ENCODE measurements at places on chromosomes 4 and X. TPM values are rescaled to one million over a fixed set of nuclear protein-coding genes. Genes with fewer than 3 reads are reported as not detected.

The UPF3B gene
- total RNA-seq: 6.0 TPM

The PPARGC1A gene
- 80.8 TPM for total RNA-seq

The SPANXA1 gene
- not detected for total RNA-seq

The DIAPH2 gene
- total RNA-seq: 15.0 TPM

The CXorf65 gene
- total RNA-seq: 3.0 TPM

The MAGED4 gene
- total RNA-seq: 1.9 TPM

The RS1 gene
- 0.44 TPM for total RNA-seq

The RNF212 gene
- total RNA-seq: 5.3 TPM

The TMEM271 gene
- total RNA-seq: not detected

The CYSLTR1 gene
- total RNA-seq: 5.5 TPM

The PAK3 gene
- 2.1 TPM for total RNA-seq

The ETDB gene
- not detected for total RNA-seq

The STK32B gene
- 18.2 TPM for total RNA-seq

The PNMA3 gene
- total RNA-seq: 1.7 TPM

The SFRP2 gene
- total RNA-seq: 4.1 TPM

The EVC gene
- total RNA-seq: 159 TPM

The PABPC1L2B gene
- total RNA-seq: not detected

The MAGEE2 gene
- total RNA-seq: not detected

The SYN1 gene
- total RNA-seq: 0.85 TPM

The INTU gene
- 8.3 TPM for total RNA-seq

The NDST4 gene
- total RNA-seq: not detected

The MAGEB17 gene
- not detected for total RNA-seq

The BGN gene
- total RNA-seq: 164 TPM

The MAGED4B gene
- 13.3 TPM for total RNA-seq

The NBDY gene
- 50.8 TPM for total RNA-seq

The RELL1 gene
- 38.4 TPM for total RNA-seq

The SLC10A7 gene
- total RNA-seq: 15.1 TPM
